WTC11 (cell line): ENCODE measurements at places on chromosomes 2 and 18.

GRCh38 chr2:24831221-24832072, 38.2 kb downstream of the CENPO start:
- peak; percentile 4 for DNase-seq

GRCh38 chr2:238092486-238093035, 7.6 kb upstream of the ESPNL start:
- no peak for DNase-seq

GRCh38 chr2:23673830-23674679, 252.9 kb downstream of the ATAD2B start:
- DNase-seq: peak; percentile 47

DNA sequence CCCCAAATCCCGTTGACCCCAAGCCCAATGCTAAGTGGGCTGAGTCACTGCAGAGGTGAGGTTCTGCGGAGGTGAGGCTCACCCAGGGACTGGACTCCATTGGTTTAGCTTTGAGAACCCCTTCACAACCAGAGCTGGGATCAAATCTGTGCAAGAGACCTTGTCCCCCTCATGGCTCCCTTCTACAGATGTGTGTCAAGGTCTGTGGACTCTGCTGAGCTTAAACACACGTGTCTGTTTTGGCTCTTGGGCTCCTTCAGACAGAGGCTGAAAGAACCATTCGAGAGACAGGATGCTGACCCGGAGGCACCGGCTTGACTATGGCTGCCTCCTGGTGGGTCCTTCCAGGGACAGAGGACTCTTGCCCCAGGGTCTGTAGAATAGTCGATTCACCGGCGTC, 190.3 kb downstream of the LPIN1 start:
- DNase-seq: no peak

DNA sequence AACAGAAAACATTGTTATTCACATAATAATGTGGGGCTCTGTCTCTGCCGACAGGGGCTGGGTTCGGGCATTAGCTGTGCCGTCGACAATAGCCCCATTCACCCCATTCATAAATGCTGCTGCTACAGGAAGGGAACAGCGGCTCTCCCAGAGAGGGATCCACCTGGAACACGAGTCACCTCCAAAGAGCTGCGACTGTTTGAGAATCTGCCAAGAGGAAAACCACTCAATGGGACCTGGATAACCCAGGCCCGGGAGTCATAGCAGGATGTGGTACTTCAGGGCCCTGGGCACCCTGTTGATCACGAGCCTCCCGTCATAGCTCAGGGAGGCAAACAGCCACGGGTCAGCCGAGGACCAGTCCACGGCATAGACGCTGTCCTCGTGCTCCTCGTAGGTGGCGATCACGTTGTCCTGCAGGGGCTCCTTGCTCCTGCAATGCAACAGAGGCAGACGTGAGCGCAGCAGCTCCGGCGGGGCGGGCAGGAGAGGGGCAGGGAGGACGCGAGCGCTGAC, 188.5 kb downstream of the EIPR1 start:
- no peak for DNase-seq

- DNase-seq: no peak
Observed at GRCh38 chr2:127225186-127225960, 5.3 kb upstream of the CYP27C1 start.

GRCh38 chr2:6917761-6918421, 679 bp downstream of the RNF144A start:
- DNase-seq: no peak

GRCh38 chr2:160377204-160377995, 116.2 kb downstream of the RBMS1 start:
- DNase-seq: no peak

DNA sequence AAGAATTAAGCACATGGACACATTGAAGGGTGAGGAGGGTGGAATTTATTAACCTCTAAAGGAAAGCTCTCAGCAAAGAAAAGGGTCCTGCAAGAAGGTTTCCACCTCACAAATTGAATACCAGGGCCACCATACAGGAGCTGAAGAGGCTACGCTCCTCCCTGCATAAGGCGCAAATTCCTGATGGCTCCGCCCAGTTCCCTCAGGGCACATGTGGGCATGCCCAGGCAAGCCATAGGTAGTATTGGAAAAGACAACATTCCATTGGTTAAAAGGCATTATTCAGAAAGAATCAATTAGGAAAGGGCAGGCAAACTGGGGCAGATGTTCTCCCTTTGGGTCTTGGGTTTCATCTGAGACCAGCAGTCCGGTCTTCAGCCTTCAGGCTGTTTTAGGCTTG, 161.2 kb downstream of the PTPRM start:
- DNase-seq: peak; percentile 40

- no peak for DNase-seq
Observed at GRCh38 chr18:55264108-55264507, 304.8 kb upstream of the CCDC68 start.

GRCh38 chr18:63824220-63824525, 49.0 kb downstream of the SERPINB7 start:
- no peak for DNase-seq

- DNase-seq: no peak
Observed at GRCh38 chr2:6310256-6311215, 555.2 kb downstream of the CMPK2 start.

DNA sequence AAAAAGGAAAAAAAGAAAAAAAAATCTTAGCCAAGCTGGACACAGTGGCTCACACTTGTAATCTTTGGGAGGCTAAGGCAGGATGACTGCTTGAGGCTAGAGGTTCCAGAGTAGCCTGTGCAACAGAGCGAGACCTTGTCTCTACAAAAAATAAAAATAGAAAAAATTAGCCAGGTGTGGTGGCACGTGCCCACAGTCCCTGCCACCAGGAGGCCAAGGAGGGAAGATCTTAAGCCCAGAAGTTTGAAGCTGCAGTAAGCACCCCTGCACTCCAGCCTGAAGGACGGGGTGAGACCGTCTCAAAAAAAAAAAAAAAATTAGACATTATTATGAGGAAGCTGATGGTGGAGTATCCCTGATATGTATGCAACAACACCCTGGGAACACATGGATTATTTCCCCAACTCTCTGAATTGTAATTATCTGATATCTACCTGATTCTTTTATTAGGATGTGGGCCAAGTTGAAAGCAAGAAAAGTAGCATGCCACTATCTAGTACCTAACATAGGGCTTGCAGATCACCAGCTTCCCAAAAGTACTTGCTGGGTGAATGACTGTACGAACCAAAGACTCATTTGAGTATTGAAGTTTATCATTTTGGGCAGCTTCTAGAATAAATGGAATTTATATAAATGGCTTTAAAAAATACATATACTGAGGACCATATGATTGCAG, 140.9 kb downstream of the TCF4 start:
- no peak for DNase-seq

GRCh38 chr2:479490-480176, 191.7 kb upstream of the ALKAL2 start:
- no peak for DNase-seq

GRCh38 chr2:143807671-143808070, 678.5 kb downstream of the ARHGAP15 start:
- no peak for DNase-seq

DNA sequence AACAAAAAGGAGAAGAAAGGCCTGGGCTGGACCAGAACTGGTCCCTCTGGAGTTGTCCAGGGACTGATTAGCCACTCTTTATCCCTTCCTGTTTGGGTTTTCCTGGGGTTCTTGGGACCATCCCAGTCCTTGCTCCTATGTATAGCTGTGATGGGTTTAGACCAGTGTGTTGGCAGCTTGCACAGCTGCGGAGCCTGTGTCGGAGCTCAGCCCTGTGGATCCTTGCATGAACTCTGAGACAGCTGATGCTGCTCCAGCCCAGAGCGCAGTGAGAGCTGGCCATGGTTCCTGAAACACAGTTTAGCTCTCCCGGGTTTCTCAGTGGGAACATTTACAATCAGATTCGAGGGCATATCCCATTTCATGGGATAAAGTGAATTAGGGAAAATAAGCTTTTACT, 16.9 kb downstream of the IMPA2 start:
- DNase-seq: no peak

DNA sequence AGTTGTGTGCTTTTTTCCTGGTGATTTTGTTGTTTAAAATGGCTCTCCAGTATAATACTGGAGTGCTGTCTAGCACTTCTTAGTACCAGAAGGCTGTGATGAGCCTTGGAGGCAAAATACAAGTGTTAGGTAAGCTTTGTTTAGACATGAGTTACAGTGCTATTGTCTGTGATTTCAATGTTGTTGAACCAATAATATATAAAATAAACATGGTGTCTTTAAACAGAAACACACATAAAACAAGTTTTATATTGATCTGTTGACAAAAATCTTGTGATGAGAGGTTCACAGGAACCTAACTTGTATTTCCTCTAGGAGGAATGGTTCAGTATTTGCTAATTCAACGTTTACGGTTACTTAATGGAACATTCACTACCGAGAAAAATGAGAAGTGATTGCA, 5.0 kb upstream of the FAM171B start:
- DNase-seq: no peak

DNA sequence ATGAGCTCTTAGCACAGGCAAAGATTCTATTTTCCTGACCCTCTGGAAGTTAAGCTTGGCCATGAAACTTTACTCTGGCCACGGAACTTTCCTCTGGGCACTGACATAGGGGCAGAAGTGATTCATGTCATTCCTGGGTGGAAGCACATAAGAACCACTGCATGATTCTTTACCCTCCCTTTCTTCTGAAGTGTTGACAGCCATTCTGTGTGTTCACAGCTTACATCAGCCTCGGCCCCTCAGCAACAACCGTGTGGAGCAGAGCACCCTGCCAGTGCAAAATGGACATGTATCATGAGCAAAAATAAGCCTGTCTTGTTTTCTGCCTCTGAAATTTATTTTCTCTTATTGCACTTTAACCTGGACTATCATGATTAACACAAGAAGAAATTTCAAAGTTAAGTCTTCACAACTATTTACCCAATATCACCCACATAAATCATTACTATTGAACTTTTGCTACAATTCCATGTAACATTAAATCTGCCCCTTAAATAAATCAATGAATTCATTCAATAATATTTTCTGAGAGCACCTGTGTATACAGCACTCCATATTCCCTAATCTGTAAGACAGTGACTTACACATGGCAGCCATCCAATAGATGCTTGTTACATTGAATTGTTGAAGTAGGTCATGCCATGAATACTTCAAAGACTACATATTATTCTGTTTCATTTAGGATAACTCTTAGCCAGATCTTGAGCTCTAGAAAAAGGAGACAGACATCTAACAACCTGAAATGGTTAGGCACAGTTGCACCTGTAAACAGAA, 531.9 kb downstream of the IRS1 start:
- no peak for DNase-seq

- no peak for DNase-seq
Observed at GRCh38 chr2:61639721-61640120, 101.6 kb upstream of the XPO1 start.

- DNase-seq: no peak
Observed at GRCh38 chr18:46152436-46152807, 48.2 kb downstream of the HAUS1 start.

GRCh38 chr2:159185401-159186130, 100.9 kb downstream of the WDSUB1 start:
- DNase-seq: no peak

DNA sequence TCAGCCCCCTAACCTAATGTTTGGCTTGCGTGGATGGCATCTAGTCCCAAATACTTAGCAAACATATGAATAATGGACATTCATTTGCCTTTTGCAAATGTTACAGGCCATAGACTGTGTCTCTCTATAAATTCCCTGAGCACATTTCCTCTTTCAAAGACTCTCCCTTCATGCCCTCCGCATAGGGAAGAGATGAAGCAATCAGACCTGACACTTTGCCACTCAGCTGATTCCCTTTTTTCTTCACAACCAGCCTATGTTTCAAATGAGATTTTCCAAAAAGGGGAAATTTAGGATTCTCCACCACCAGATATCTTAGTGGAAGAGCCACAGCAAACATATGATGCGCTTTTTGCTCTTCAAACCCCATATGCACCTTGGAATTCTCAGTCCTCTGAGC, 453.7 kb downstream of the STK39 start:
- no peak for DNase-seq

GRCh38 chr18:73891572-73892421, 255.8 kb downstream of the FBXO15 start:
- peak; percentile 72 for DNase-seq

DNA sequence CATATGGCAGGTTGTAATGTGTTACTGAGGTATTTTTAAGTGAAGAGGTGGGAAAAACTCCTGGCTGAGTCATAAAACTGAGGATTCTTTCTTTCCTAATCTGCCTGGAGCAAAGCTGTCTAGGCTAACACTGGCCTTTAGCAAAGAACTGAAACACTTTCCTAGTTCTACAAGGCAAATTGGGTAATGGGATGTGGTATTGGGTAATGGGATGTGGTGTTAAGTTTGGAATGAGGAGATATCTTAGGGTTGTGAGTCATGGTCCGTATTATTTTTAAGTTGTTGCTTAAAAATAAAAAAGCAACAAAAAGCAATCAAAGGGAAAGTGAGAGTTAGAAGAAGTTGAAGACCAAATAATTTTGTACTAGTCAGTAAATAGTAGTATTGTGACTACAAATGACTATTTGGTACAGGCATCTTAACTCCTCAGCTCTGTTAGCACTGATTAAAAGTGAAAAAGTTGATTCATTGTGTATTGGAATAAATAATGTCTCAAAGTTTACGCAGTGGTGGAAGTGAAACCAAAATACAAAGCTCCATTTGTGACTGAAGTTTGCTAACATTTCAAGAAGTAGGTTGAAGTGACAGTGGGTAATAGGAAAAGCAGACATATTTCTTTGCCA, 216.8 kb downstream of the CAMKMT start:
- DNase-seq: no peak
